ENCODE measurements at places on chromosomes 4 and X. TPM values are rescaled to one million over a fixed set of nuclear protein-coding genes. Genes with fewer than 3 reads are reported as not detected.

ZNF718 gene
- total RNA-seq = 0.53 TPM

BMX gene
- total RNA-seq = not detected

PLS3 gene
- 214 TPM for total RNA-seq

TEX13A gene
- total RNA-seq = not detected

ATOH1 gene
- total RNA-seq = not detected

ITIH6 gene
- total RNA-seq = not detected

FAM9B gene
- not detected for total RNA-seq

GPC4 gene
- total RNA-seq = 0.05 TPM

ADH7 gene
- total RNA-seq = not detected

COL4A6 gene
- 16.2 TPM for total RNA-seq

RNF128 gene
- not detected for total RNA-seq

EDA gene
- 0.41 TPM for total RNA-seq

KLB gene
- total RNA-seq = 0.13 TPM

SMAD1 gene
- 11.2 TPM for total RNA-seq

AMBN gene
- not detected for total RNA-seq

FATE1 gene
- total RNA-seq = not detected

CFAP99 gene
- total RNA-seq = 0.06 TPM

ATP2B3 gene
- 0.07 TPM for total RNA-seq

ADH1B gene
- not detected for total RNA-seq

CSAG2 gene
- total RNA-seq = not detected

CUL4B gene
- 42.1 TPM for total RNA-seq

HSFX4 gene
- total RNA-seq = not detected

SLC9B1 gene
- total RNA-seq = not detected

PHKA1 gene
- 28.5 TPM for total RNA-seq

SSX3 gene
- total RNA-seq = not detected

MAGEA2B gene
- not detected for total RNA-seq

UGT2B11 gene
- total RNA-seq = 0.21 TPM

BEX1 gene
- not detected for total RNA-seq

GLRA2 gene
- not detected for total RNA-seq

SSX1 gene
- total RNA-seq = not detected

HS3ST1 gene
- total RNA-seq = 0.90 TPM

TMEM271 gene
- total RNA-seq = not detected

AFF2 gene
- total RNA-seq = not detected

F8A2 gene
- total RNA-seq = not detected

DGKK gene
- not detected for total RNA-seq

SPANXN4 gene
- total RNA-seq = not detected

CLIC2 gene
- not detected for total RNA-seq

SLC4A4 gene
- 1.2 TPM for total RNA-seq

CXCL10 gene
- not detected for total RNA-seq

CXCL1 gene
- total RNA-seq = 9.5 TPM
